Activated T-cell treated with anti-CD3 and anti-CD28 coated beads for 24 hours (primary cell): ENCODE measurements at places on chromosomes 5 and 9.

- DNase-seq = no peak
These were observed 176.3 kb upstream of the OTULINL start for GRCh38 chr5:14405267-14405666.

GRCh38 chr9:4864698-4865097 lies 72.0 kb downstream of the RCL1 start:
- no peak for DNase-seq

DNA sequence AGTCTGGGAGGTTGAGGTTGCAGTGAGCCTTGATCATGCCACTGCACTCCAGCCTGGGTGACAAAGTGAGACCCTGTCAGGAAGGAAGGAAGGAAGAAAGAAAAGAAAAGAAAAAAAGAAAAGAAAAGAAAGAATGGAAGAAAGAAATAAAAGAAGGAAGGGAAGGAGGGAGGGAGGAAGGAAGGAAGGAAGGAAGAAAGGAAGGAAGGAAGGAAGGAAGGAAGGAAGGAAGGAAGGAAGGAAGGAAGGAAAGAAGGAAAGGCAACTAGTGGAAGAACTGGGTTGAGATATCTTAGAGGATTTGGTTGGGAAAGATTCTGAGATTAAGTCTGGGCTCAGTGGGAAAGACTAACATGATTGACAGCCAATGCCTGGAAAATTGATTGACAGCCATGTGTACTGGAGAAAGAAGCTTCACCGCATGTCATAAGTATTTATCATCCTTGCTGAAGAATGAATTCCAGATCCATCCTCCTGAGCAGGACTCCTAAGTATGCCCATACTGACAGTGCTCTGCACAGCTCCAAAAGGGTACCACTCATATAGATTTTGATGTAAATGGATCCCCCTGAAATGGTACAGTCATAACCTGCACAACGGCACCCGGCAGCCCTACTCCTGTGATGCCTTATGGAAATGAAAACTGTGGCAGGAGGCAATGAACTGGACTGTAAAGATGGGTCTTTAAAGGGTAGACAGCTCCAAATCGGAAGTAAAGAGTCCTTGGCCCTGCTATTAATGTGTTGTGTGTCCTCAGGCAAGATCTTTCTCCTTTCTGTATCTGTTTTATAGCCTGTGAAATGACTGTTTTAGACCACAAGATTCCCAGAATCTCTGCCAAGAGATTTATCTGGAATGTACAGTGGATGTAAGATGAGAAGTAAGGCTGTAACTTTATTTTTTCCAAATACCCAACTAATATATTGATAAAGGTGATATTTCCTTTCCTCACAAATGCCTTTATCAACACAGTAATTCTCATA lies 16.9 kb upstream of the ADRA1B start:
- no peak for DNase-seq

DNA sequence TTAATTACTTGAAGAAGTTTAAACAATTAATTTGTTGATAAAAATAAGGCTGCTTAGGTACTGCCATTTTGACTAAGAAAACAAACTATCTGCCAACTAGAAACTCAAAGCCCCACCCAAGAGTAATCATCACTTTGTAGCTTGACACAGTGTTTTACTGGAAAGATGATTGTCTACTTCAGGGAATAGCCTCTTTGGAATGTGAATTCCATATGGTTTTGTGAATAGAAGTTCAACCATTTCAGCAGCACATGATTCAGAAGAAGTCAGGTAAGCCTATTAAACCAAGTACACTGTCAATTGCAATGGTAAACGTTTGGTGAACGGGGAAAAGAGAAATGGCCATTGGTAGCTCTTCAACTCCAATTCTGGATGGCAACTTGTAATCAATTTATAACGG lies 55.2 kb downstream of the PLK2 start:
- no peak for DNase-seq

- DNase-seq = no peak
These were observed 117.4 kb upstream of the GDNF start for GRCh38 chr5:37957218-37957617.
